ENCODE measurements at places on chromosomes 13 and 19.
A peak's percentile ranks its signal among the peaks of the same experiment; 100 is the strongest.

GRCh38 chr13:45156565-45157361 is 36.5 kb downstream of the GTF2F2 start:
- no peak for DNase-seq

DNA sequence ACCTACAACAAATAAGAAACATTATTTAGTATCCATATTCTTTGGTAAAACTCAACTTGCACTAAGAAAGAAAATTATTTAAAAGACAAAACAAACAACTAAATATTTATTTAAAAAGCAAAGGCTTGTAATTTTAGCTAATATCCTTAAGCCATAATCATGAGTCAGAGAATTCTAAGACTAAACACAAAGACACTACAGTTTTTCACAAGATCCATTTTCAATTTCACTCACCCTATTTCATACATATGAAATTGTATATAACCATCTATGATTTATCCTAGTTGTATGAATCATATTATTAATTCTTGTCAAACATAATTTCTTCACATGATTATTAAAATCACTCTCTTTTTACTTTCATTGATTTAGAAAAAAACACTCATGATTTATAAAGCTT is 64.3 kb downstream of the MICU2 start:
- no peak for DNase-seq

- no peak for DNase-seq
These were observed 762.2 kb downstream of the EFNB2 start for GRCh38 chr13:105773241-105773640.

DNA sequence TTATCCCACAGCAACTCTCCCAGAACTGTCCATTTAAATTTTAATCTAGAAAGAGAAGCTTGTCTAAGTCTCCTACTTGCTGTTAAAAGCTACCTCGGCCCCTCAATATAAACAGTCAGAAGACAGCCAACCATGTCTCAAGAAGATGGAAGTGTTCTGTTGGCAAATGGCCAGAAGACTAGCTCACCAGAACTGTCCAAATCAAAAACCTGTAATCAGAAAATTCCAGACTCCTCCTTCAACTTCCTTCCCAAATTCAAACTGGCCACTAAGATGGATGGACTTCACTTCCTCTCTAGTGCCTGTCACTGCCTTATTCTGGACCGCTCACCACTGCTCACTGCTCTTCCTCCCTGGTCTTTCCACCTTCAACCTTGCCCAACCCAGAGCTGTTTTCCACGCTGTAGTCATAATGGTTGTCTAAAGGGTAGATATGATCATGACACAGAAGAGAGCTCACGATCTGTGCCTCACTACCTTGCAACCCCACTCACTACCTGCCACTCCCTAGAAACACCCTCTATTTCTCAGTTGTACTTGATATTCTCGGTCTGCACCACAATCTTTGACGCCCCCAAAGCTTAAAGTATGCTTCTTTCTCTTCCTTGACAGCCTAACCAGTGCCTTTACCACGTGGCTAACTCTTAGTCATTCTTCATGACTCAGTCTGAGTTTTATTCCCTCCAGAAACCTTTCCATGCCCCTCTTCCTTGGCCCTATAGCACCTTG is 9.2 kb downstream of the FGF14 start:
- DNase-seq: no peak

DNA sequence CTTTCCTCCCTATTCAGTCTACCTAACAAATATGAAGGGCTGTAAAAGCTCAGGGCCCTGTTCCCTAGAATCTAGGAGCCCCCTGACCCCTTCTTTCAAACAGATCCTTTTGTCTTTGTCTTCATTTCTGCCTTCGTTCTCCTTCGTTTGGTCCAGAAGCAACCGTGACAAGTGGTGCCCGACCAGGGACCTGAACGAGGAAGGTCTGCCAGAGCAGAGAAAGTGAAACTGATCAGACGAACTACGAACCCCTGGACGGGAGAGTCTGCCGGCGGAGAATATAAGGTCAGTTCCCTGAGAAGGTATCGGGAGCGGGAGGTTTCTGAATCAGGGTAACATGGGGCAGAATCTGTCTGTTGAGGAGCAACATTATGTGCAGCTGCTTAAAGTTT is 751 bp downstream of the ERVK3-1 start:
- no peak for DNase-seq

GRCh38 chr19:52258426-52258825 is 11.0 kb upstream of the ZNF766 start:
- no peak for DNase-seq

- DNase-seq: no peak
These were observed 119.4 kb upstream of the NBEA start for GRCh38 chr13:34822650-34823049.

DNA sequence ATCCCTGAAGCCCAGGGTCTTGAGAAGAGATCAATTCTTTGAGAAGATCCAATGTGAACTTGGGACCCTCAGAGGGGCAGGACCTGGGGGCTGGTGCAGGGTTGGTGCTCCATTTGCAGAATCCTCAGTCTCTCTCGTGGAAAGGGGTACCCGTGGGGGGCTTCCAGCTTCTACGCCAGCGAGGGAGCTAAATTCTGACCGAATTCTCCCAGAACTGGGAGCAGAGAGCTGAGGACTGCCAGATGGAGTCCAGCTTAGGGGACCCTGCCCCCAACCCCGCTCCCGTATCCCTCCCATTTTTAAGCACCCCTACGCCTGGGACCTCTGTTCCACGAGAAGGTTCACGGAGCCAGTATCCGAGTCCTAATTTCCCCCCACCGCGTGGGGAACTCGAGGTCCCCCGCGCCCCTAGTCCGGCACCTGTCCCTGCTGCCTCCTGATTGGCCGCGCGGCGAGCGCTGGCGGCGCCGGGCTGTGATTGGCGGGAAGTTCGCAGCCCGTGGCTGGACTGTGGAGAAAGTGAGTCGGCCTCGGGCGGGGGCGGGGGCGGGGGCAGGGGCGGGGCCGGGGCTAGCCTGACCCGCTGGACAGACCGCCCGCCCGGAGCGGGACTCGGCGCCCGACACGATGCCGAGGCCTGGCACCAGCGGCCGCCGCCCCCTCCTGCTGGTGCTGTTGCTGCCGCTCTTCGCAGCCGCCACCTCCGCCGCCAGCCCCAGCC is 4.4 kb upstream of the LTBP4 start:
- DNase-seq: no peak

DNA sequence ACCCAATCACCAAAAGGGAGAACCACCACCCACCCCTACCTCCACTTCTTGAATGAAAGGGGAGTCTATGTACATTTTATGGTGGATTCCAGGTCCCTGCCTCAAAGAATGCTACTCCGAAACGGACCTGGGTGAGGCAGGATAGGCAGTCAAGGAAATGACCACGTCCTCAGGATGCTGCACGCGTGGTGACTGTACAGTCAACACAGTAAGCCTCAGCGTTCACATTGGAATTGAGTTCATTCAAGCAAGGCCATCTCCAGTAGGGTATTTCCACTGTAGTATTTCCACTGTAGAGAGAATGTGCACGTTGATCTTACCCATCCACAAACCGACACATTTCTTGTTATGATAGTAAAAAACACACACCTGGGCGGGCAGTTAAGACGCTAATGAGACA is 16.9 kb downstream of the ZSCAN5C start:
- no peak for DNase-seq

- DNase-seq: no peak
These were observed 32.6 kb upstream of the RFC3 start for GRCh38 chr13:33785384-33785783.

- DNase-seq: no peak
These were observed 1591.5 kb downstream of the PCDH9 start for GRCh38 chr13:65638572-65639168.

DNA sequence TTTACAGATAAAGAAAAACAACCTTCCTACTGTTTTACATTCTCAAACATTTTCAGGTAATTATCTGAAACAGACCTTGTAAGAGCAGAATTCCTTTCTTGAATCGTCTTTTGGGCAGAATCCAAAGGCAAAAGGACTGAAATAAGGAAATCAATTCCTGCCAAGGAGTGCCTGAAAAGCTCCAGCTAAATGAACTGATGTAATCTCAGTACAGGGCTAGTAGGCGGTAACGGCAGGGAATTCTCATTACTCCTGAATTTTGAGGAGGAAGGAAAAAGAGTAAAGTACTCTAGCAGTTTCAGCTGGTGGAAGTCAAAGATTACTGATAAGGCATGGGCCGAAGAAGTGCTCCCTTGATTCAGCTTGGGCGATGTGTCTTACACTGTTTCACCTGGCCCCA is 168.4 kb downstream of the PCDH9 start:
- no peak for DNase-seq

- no peak for DNase-seq
These were observed 4.9 kb downstream of the LIPE start for GRCh38 chr19:42422092-42422900.

GRCh38 chr19:6772028-6772865 is at the start of gene VAV1:
Gene VAV1, plus strand, starts transcription at chr19:6772708. Its CDS starts 100 bp downstream, at chr19:6772808.
- peak; percentile 83 for DNase-seq

DNA sequence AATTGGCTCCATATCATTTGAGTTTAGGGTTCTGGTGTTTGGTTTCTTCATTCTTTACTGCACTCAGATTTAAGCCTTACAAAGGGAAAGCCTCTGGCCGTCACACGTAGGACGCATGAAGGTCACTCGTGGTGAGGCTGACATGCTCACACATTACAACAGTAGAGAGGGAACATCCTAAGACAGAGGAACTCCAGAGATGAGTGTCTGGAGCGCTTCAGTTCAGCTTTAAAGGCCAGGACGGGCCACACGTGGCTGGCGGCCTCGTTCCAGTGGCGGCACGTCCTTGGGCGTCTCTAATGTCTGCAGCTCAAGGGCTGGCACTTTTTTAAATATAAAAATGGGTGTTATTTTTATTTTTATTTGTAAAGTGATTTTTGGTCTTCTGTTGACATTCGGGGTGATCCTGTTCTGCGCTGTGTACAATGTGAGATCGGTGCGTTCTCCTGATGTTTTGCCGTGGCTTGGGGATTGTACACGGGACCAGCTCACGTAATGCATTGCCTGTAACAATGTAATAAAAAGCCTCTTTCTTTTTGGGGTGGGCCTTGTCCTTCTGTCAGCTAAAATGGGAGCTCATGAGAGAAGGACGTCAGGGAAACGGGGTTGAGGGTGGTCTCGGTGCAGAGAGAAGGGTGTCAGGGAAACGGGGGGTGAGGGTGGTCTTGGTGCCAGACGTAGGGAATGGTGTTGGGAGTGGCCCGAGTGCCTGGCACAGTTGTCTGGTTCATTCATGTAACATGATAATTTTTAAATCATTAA is 26.0 kb downstream of the LAMP1 start:
- no peak for DNase-seq

- DNase-seq: no peak
These were observed at the start of gene SLC1A6 for GRCh38 chr19:14979476-14980255. Gene SLC1A6, minus strand, starts transcription at chr19:14979864. Its CDS starts 6,954 bp downstream, at chr19:14972910.

DNA sequence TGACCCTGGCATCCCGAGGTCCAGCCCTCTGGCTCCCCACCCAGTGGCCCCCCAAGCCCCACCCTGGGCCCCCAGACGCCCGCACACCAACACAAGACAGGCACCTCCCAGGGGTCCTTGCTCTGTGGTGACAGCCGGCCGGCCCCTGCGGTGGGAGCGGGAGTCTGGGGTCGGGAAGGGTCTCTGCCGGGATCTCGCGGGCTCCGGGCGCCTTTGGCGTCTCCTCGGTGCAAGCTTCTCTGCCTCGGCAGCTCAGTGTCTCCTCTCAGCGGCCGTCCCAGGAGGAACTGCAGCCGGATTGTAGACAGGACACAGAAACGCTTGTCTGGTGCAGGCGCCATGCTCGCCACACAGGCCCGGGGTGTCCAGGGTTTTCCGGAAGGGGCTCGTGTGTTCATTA is 43.7 kb downstream of the TMEM255B start:
- DNase-seq: no peak

- no peak for DNase-seq
These were observed 106.4 kb downstream of the INSR start for GRCh38 chr19:7187605-7188339.

GRCh38 chr13:112891477-112892401 is 77.3 kb upstream of the MCF2L start:
- no peak for DNase-seq

DNA sequence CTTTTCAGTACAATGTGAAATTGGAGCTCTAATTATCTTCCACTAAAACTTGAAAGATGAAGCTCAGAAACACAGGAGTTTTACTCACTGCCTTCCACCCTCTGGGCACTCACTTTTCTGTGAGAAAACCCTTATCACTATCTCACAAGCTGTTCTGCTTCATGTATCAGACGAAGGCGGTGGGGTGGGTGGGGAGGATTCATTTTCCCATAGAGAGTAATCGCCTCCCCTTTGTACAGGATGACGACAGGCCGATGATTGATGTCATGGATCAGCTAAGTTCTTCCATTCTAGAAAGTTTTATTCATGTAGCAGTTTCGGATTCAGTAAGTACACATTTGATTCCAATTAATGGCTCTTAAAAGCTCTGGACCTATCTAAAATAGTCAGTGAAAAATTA is 139.9 kb downstream of the ZAR1L start:
- DNase-seq: no peak

GRCh38 chr19:7970716-7971448 is 27.4 kb upstream of the TIMM44 start:
- no peak for DNase-seq

DNA sequence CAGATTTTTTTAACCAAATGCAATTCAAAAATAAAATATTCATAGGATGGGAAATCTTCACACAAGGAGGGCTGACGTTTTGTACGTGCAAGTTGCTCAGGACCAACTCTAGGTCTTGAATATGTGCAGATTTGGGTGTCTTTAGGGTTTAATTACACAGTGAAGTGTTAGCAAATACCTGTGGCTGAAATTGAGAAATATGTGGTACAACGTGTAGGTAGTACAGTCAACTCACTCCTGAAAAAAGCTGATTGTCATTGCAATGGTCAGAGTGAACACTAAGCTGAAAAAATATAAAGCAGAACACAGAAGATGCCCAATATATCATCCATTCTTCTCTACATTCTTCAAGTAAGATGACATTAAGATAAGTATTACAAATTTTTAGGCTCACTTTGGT is 314.3 kb downstream of the SLITRK1 start:
- no peak for DNase-seq

GRCh38 chr13:24500977-24501376 is 11.6 kb downstream of the PARP4 start:
- DNase-seq: no peak

DNA sequence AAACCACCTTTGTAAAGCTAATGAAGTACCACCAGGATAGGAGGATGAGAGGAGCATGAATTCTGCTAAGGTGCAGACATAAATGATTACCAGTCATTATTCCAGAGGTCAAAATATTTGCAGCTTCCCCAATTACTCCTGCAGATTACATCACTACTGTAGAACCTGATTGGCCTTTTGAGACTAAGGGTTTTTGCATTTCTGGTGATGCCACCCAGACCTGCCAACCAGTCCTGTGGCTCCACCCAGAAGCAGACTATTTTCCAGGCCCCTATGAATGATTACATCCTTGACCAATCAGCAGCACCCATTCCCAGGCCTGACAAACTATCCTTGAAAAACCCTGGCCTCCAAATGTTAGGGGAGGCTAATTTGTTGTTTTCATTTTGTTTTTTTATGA is 11.2 kb upstream of the KCNC3 start:
- no peak for DNase-seq

Measured in activated gamma-delta T cell treated with Interleukin-2 at 50 U/mL for 16 hours (primary cell).